Keratinocyte (primary cell): ENCODE measurements at places on chromosomes 2 and 18.

DNA sequence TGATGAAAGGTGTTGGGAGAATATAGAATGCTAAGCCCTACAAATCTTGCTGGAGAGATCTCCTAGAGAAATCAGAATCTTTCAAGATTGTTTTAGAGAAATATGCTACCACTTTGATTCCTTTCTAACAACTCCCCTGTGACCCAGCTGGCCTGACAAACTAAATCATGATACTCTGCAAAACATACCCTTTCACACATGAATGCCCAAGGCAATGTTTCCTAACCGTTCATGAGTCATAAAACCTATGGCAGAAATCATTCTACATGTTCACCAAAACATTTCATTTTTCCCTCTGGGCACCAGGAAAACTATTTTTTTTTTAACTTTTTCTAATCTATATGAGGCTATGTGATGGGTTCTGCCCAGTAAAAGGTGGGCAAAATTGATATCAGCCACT lies 77.8 kb upstream of the SETBP1 start:
- no peak overlapping the region for H3K4me3 ChIP-seq
- peak overlapping the region; percentile 50 for H3K27ac ChIP-seq
- no peaks in the 10 kb centered on the region for H3K27me3 ChIP-seq
- peaks cover 29% of the 10 kb centered on the region for H3K4me1 ChIP-seq
- H3K36me3 ChIP-seq, result no peaks in the 10 kb centered on the region

DNA sequence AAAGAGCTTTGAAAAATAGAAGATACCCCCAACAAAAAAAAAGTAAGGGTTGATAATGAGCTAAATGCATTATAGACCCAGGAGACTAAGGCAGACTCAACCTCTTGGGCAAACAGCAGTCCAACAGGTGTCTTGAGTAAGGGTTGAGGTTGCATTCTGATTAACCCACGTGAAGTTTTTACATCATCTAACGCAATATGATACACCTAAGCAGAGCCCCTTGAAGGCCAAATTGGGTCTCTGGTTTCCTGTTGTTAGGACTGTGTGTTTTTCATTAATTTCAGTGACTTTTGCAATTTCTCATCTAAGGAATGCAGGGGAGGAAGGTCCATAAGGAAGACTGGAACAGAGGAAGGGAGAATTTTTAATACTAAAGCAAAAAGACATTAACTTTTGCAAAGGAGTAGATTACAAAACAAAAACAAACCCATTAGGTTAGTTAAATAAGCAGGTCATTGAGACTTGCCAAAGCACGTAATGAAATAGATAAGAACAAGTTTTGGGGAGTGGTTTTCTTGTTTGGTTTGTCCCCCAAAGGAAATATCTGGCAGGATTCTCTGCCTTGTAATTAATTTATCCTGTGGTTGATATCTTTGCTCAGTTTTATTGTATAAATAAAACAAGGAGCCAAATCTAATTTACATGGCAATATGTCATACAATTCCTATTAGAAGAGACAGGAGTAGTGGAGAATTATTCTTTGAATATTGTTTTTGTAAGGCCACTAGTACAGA lies 244.3 kb downstream of the ETAA1 start:
- no peak overlapping the region for H3K4me3 ChIP-seq
- H3K27ac ChIP-seq, result no peak overlapping the region
- peaks cover 6% of the 10 kb centered on the region for H3K27me3 ChIP-seq
- no peaks in the 10 kb centered on the region for H3K36me3 ChIP-seq
- no peak for DNase-seq
- H3K4me1 ChIP-seq, result no peaks in the 10 kb centered on the region

GRCh38 chr18:68840554-68841263 lies 42.8 kb downstream of the CCDC102B start:
- peak; percentile 2 for DNase-seq
- H3K4me1 ChIP-seq, result peaks cover 7% of the 10 kb centered on the region
- H3K27ac ChIP-seq, result no peak overlapping the region
- H3K36me3 ChIP-seq, result no peaks in the 10 kb centered on the region
- H3K27me3 ChIP-seq, result no peaks in the 10 kb centered on the region

- no peak overlapping the region for H3K27ac ChIP-seq
- H3K4me1 ChIP-seq, result no peaks in the 10 kb centered on the region
- DNase-seq, result no peak
- H3K36me3 ChIP-seq, result peaks cover 44% of the 10 kb centered on the region
- no peaks in the 10 kb centered on the region for H3K27me3 ChIP-seq
Measured at GRCh38 chr18:70019991-70020390, 72.3 kb upstream of the CD226 start.

- DNase-seq, result no peak
- no peak overlapping the region for H3K27ac ChIP-seq
- no peak overlapping the region for H3K4me3 ChIP-seq
- no peaks in the 10 kb centered on the region for H3K27me3 ChIP-seq
- H3K4me1 ChIP-seq, result peaks cover 10% of the 10 kb centered on the region
- no peaks in the 10 kb centered on the region for H3K36me3 ChIP-seq
Measured at GRCh38 chr18:57004366-57005121, 142.3 kb upstream of the BOD1L2 start.

- H3K27ac ChIP-seq, result no peak overlapping the region
- H3K4me3 ChIP-seq, result no peak overlapping the region
Measured at GRCh38 chr18:70907673-70908072, 618.8 kb downstream of the SOCS6 start.

- H3K27ac ChIP-seq, result no peak overlapping the region
- no peaks in the 10 kb centered on the region for H3K27me3 ChIP-seq
- no peaks in the 10 kb centered on the region for H3K36me3 ChIP-seq
- DNase-seq, result no peak
Measured at GRCh38 chr2:229066121-229066715, 204.9 kb downstream of the PID1 start.

GRCh38 chr2:134201533-134201932 lies 52.3 kb upstream of the MGAT5 start:
- peaks cover 7% of the 10 kb centered on the region for H3K4me1 ChIP-seq
- H3K4me3 ChIP-seq, result no peak overlapping the region
- H3K36me3 ChIP-seq, result no peaks in the 10 kb centered on the region

DNA sequence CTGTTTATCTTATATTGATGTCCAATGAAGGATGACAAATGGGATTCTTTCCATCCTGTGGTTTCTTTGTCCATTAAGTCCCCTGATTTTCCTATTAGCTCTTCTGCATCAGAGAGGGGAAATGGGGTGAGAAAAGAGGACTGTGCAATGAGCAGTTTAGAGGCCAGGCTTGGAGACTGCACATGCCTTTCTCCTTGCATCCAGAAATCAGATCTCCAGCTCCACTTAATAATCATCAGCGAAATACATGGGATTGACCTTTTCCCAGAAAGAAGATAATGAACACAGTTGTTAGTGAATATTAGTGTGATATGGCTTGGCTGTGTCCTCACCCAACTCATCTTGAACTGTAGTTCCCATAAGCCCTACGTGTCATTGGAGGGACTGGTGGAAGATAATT lies 697.4 kb downstream of the CBLN2 start:
- H3K36me3 ChIP-seq, result no peaks in the 10 kb centered on the region
- no peaks in the 10 kb centered on the region for H3K4me1 ChIP-seq
- H3K27me3 ChIP-seq, result no peaks in the 10 kb centered on the region
- no peak for DNase-seq
- H3K27ac ChIP-seq, result no peak overlapping the region

- H3K27ac ChIP-seq, result no peak overlapping the region
- no peak for DNase-seq
- no peaks in the 10 kb centered on the region for H3K27me3 ChIP-seq
- H3K36me3 ChIP-seq, result no peaks in the 10 kb centered on the region
- H3K4me1 ChIP-seq, result no peaks in the 10 kb centered on the region
- no peak overlapping the region for H3K4me3 ChIP-seq
Measured at GRCh38 chr2:21819454-21819853, 695.7 kb downstream of the TDRD15 start.
